ENCODE measurements at places on chromosomes 5 and 9.

DNA sequence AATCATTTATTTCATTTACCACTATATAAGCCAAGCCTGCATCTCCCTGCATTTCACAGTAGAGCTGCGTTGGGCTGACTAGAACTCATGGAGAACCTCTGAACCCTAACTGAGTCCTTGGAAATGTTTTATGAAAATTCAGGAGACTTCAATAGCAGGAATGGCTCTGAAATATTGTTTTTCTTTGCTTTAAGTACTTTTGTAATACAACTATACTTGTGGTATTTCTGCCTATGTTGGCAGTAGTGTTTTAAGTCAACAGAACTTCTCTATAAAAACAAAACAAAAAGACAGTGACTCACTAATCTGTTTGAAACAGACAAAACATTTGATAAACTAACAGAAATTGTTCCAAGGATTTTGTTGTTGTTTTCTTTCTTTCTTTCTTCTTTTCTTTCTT is 489.2 kb upstream of the MEF2C start:
- no peak for DNase-seq

DNA sequence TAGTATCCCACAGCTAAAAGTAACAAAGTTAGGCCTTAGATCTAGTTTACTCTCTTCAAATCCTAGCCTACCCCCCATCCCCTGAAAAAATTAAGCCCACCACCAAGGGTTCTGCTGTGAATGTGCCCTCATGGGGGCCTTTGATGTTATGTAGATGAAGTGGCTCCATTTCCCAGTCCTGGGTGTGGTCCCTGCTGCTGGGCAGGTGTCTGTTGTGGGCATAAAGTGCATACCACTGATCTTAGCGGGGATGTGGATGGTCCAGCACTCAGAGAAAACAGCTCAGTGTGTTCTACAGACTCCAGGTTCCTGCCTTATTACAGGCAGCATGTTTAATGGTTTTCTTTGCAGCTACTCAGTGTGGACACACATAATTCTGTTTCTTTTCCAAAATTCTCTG is 1.9 kb downstream of the PCBD2 start:
- DNase-seq: no peak

GRCh38 chr5:103669615-103670014 is 107.0 kb upstream of the NUDT12 start:
- no peak for DNase-seq

DNA sequence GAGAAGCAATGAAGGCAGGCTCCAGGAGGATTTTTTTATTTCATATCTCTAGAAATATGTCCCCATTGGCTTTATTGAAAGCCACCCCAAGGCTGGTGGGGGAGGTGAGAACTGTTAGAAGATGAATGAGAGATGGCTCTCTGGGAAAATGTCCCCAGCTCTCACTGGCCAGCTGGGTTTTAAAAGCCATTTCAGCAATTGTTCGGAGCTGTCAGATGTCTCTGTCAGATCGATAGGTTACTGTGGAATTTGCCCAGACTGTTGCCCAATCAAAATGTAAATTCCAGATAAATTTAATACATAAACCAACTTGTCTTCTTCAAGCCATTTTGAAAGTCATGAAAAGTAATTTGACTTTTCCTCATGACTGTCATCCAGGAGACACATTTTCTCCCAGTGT is 67.0 kb upstream of the BRINP1 start:
- no peak for DNase-seq

GRCh38 chr5:12330381-12330780 is 426.1 kb upstream of the CTNND2 start:
- DNase-seq: peak; percentile 41

DNA sequence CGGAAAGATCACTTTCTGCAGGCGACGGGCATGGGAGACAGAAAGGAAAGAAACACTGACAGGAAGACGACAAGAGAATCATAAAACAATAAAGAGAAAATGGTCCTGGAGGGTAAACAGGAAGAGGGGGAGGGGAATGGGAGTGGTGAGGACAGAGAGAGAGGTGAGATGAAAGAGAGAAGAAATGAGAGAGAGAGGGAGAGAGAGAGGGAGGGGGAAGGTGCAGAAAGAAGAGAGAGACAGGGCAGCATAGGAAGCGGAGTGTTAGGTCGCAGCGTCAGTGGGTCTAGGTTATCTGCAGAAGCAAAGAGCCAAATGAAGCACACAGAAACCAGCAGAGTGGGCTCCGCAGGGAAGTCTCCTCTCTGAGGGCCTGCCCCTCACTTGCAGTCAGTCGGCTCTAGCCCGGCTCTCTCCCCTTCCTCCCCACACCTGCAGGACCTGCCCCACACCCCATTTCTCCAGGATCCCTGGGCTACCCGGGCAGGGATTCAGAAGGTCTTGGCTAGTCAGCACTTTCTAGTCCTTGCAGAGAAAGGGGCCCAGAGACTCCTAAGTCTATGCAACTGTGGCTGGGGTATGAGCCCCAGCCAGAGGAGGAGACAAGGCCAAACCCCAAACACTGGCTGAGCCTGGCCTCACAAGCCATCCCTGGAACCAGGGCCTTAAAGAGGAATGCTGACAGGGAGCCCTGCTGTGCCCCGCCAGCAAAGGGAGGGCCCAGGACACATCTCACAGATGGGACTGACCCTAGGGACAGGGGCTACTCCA is 29.7 kb upstream of the MEIKIN start:
- peak; percentile 36 for DNase-seq

GRCh38 chr5:76082772-76083554 is at the start of gene SV2C:
Gene SV2C (plus strand): TSS chr5:76083383. CDS start chr5:76131751, 48,368 bp downstream.
- DNase-seq: peak; percentile 50

DNA sequence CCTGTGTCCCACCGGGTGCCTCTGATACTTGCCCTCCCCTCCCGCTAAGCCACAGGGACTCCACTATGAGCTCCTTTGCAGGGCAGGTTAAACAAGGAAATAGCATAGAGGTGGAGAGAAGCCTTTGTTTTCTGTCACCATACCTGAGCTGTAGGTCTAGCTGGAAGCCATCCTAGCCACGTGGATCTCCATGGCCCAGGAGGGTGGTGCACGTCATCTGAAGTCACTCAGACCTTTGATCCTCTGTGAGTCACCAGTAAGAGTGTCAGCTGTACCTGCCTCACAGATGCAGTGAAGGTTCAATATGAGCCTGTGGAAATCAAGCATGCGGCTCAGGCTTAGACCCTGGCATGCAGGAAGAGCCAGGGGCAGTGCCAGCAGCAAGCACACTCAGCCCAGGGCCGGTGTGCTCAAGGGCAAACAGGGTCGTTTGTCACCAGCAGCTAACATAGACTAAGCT is 55.1 kb downstream of the ASS1 start:
- no peak for DNase-seq

DNA sequence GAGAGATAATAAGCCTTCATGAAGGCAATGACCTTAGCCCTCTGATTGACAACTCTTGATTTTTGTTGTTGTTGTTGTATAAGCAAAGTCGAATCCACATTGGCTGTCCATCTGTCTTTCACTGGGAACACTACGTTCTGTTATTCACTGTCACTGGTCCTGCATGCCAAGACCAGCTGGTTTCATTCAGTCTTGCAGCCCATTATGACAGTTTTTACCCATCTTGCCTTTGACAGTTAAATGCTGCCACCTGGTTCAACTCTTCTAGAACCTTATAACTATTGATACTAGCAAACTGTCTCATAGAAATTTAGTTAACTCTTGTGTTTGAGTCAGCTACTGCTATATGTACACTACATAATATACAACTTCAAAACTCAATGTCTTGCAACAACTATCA is 382.3 kb upstream of the CDH10 start:
- no peak for DNase-seq

DNA sequence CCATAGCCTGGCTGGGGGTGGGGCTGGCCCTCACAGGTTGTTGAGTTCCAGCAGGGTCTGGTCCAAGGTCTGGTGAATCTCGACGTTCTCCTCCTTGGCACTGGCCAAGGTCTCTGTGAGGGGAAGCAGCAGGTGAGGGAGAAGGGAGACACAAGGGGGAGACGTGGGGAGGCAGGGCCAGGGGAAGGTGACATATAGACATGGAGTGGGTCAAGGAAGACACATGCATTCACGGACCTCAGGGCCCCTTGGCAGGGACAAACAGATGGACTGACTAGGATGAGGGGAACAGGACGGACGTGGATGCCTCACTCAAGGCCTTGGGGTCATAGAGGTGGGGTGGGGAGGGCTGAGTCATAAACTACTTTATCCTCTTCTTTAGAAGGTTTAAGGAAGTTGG is 7.7 kb downstream of the TPM2 start:
- DNase-seq: no peak

- DNase-seq: no peak
Observed at GRCh38 chr5:90845723-90846554, 287.3 kb downstream of the ADGRV1 start.

DNA sequence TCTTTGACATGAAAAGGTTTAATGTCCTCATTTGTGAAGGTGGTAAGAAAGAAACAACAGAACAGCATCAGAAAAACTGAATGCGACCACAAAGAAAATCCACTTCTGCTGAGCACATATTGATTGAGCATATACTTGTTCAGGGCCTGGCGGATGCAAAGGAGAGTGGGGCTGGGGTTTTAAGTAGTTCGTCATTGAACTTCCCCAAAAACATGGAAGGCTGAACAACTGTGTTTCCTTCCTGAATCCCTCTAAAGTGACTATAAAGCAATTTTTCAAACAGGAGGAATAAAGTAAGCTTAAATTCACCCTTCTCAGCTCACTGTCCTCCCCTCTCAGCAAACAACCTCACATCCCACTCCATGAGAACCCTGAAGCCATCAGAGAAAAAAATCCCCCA is 262.9 kb downstream of the AGTPBP1 start:
- no peak for DNase-seq

DNA sequence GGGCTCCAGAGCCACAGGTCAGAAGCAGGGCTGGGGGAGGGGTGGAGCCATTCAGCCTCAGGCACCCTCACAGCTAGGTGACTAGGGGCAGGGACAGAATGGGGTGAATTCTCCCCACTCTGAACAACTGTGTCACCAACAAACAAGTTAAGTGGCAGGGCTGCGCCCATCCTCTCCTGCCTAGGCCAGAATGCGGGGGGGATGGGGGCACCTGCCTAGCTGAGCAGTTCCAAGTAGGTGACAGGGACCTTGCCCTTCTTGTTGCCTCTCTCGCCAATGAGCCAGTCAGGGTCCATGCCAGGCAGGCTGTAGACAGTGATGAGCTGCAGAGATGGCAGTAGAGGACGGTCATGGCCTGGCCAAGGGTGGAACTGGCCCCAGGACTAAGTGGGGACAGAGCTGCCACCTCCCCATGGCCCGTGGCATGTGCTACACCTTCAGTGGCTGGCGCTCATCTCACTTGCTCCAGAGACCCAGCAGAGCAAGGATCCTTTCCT is 19.6 kb downstream of the SH3GLB2 start:
- no peak for DNase-seq

DNA sequence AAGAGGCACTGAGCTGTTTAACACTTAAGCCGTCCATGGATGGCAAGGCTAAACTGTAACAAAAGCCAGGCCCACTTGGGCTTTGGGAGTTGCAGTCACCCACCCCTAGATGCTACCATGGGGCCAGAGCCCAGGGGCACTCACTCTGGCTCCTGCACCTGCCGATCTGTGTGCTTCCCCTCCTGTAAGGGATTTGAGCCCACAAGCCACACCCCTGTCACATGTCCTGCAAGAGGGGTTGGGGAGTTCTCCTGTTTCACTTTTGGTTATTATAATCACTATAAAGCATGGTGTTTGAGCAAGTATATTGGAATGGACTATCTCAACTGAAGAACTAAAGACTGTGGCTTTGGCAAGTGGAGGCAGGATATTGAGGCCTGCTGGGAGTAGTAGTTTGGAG is 14.0 kb upstream of the GPR151 start:
- DNase-seq: no peak

DNA sequence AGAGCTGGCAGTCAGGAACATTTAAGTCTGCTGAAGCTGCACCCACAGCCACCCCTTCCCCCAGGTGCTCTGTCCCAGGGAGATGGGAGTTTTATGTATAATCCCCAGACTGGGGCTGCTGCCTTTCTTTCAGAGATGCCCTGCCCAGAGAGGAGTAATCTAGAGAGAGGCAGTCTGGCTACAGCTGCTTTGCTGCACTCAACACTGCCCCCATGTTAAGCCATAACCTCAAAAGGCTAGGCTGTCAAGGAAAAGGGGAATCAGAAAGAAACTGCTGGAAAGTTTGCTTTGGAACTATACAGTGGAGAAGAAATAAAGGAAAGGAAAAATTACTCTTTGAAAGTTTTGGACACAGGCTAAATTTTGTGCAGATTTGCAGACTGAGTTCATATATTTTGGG is 127.2 kb downstream of the MACIR start:
- peak; percentile 19 for DNase-seq

DNA sequence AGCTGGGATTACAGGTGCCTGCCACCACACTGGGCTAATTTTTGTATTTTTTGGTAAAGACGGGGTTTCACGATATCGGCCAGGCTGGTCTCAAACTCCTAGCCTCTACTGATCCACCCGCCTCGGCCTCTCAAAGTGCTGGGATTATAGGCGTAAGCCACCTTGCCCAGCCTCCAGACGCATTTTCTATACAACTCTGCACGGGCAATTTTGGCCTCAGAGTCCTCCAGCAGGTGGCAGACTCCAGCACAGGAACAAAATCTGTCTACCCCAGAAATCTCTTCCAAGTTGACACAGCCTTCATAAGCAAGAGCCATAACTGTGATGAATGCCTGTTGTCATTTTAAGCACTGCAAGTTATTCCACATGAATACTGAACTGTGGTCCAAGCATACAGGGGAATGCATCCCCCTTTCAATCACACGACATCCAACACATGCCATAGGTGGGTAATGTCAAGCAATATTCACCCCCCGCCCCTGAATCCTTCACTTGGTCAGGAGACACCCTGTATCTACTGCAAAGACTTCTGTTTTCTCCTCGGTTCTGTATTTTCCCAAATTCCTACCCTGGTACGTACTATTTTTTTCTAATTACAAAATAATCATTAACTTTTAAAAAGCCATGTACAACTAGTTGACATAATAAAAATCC is 50.8 kb downstream of the ALDH7A1 start:
- DNase-seq: peak; percentile 69

- no peak for DNase-seq
Observed at GRCh38 chr9:81683238-81683637, 6.1 kb downstream of the TLE1 start.

Measured in GM23338 (cell line).